ENCODE measurements at places on chromosomes 13 and 19.

- no peak for DNase-seq
These were observed 487.3 kb downstream of the TSHZ3 start for GRCh38 chr19:30861919-30862318.

DNA sequence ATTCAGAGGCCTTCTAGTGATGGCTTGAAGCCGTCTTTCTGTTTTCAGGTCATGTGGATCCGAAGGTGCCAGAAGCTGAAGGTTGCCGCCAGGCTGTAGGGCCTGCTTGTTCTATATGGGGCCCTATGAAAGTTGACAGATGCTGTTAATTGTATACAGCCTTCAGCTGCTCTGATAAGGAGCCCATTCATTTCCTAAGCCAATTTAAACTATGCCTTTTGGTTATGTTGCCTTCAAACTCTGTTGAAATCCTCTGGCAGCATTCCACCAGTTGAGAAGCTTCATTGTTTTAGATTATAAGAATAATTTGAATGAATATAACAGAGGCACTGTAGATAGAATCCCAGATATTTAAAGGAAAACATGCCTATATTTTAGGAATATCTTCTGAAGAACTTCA lies 34.4 kb downstream of the RAP2A start:
- DNase-seq: no peak

DNA sequence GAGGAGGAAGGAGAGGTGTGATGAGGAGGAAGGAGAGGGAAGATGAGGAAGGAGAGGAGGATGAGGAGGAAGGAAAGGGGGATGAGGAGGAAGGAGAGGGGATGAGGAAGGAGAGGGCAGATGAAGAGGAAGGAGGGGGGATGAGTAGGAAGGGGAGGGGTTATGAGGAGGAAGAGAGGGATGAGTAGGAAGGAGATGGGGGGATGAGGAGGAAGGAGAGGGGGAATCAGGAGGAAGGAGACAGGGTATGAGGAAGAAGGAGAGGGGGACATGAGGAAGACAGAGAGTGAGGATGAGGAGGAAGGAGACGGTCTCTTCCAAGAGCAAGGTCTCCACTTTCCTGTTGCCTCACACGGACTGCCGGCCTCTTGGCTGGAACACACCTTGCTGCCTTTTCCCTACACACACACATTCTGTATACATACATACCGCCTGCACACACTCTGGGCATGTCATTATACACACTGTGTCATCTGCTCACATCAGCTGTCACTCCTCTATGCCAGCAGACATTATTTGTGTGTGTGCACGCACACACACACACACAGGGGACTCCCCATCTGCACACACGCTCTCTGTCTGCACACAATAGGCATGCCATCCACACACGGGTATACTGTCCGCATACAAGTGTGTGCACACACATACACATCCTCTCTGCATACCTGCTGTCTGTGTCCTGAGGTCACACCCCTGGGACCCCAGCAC lies 11.1 kb upstream of the VSTM2B start:
- DNase-seq: no peak

DNA sequence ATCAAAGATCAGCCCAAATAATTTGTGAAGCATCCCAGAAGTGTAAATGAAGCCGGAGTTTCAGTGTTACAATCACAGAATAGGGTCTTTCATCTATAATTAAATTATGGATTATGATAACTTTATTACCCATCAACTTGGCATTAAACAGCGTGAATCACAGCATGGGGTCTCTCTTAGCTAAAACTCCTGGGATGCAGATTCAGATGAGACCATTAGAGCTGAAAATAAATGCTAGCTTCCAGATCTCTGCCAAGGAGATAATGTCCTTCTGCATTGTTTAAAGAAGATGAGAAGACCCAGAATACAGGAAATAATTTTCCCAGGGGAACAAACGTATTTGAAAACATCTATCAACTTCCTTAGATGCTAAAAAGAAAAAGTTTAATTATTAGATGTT lies 546.0 kb upstream of the PCDH9 start:
- DNase-seq: no peak

GRCh38 chr13:114155926-114156883 lies 22.9 kb upstream of the CFAP97D2 start:
- no peak for DNase-seq

DNA sequence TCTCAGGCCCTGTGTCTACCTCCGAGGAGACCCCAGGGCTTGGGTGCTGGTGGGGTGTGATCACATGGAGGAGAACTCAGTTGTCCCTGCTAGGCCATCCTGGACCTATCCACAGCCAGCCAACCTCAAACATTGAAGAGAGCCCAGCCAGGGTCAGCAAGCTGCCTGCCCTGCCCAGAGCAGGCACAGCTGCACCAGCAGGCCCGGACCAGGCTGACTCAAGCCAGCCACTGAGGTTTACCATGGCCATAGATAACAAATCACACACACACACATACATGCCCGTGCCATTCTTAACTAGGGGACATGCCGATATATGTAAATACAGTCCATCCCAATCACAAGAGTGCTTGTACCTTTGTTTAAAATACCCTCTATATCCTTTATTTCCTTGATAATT lies 8.1 kb downstream of the ARHGEF7 start:
- DNase-seq: no peak

DNA sequence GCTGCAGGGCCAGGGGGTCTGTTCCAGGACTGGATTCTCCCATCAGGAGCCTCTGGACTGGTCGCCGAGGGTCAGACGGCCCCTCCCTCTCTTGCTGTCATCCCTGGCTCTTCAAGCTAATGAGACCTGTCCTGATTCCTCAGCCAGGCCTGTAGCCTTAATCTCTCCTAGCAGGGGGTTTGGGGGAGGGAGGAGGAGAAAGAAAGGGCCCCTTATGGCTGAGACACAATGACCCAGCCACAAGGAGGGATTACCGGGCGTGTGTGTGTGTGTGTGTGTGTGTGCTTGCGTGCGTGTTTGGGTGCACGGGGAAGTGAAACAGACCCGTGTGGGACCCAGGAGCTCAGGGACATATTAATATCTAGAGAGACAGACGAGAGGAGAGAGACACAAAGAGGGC lies 1.9 kb upstream of the CRX start:
- no peak for DNase-seq

GRCh38 chr19:18340990-18341868 lies 831 bp downstream of the PGPEP1 start:
- no peak for DNase-seq

DNA sequence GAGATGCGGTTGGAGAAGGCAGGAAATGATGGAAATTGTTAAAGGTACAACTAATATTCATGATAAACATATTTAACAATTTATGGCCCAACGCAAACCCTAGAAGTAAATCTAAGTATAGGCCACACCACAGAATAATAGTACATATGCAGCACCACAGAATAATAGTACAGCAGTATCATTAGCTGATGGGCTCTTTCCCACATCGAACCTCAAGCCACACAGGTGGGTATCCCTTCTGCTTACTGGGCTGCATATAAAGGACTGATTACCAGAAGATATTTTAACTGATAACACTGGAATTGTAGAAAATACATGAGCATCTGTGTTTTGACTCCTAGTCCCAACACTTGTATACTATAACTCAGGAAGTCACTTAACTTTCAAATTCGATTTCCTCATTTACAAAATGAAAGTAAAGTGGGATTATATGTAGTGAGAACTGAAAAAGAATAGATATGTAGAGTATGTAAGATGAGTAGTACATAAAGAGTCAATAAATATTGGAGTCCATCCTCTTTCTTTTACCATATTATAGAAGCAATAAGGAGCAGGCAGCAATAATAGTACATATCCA lies 91.5 kb downstream of the TSC22D1 start:
- DNase-seq: no peak

DNA sequence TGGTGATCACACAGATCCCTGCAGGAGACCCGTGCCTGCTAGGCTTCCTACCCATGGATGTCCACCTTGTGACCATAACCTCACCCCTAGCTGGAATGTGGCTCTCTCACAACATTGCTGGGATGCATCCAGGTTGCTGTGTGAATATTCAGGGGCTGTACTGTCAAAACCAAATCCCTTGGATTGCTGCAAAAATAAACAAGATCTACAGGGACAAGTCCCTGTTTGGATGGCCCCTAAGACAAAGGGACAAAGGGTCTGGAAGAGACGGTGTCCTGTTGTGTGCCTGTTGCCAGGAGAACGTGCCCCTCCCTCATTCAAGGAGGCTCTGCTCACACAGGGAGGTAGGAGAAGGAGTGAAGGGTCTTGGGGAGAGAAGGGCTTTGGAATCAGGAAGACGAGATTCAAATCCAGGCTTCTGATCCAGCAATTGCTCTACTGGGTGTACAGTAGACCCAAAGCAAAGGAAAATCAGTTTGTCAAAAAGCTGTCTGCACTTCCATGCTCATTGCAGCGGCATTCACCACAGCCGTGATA lies 89.2 kb upstream of the WASF3 start:
- DNase-seq: no peak

DNA sequence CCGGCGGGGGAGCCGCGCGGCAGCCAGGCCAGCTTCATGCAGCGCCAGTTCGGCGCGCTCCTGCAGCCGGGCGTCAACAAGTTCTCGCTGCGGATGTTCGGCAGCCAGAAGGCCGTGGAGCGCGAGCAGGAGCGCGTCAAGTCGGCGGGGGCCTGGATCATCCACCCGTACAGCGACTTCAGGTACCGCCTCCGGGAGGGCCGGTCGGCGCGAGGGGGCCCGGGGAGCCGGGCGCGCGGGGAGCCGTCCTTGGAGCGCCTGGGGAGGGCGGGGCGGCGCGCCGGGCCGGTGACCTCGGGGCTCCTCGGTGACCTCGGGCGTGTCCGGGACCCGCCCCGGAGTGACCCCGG lies 690 bp downstream of the HCN2 start:
- no peak for DNase-seq

DNA sequence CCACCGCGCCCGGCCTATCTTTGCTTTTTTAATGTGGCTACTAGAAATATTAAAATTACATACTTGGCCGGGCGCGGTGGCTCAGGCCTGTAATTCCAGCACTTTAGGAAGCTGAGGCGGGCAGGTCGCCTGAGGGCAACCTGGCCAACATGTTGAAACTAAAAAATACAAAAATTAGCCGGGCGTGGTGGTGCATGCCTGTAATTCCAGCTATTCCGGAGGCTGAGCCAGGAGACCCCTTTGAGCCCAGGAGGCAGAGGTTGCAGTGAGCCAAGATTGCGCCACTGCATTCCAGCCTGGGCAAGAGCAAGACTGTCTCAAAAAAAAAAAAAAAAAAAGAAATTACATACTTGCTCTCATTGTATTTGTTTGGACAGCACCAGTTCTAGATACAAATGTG lies 34.8 kb upstream of the DPRX start:
- DNase-seq: no peak

DNA sequence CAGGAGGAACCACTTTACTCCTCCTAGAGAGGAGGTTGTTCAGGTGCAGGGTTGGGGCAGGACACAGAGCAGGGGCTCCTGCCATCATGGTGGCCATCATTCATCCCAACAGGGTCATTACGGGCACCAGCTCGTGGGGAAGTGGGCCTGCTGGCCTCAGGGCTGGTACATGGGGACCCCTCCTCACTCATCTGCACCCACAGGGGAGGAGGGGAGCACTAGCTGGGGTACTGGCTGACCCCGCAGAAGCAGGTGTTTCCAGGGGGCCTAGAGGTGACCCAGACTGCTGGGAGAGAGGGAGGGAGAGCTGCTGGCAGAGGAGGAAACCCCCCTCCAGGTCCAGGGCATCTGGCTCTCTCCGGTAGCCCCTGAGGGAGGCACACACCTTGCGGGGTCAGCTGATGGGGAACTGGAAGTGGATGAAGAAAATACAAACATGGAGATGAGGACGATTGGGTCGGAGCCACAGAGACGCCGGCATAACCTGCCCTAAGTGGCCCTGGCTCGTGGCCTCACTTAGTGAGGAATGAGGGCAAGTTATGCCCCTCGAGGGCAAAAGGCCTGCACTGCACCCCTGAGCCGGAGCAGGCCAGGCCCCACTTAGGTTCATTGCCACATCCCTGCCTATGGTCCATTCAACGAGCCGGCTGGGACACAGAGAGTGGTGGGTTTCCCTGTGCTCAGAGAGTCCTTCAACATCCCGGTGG lies 76.2 kb downstream of the SOX1 start:
- no peak for DNase-seq

DNA sequence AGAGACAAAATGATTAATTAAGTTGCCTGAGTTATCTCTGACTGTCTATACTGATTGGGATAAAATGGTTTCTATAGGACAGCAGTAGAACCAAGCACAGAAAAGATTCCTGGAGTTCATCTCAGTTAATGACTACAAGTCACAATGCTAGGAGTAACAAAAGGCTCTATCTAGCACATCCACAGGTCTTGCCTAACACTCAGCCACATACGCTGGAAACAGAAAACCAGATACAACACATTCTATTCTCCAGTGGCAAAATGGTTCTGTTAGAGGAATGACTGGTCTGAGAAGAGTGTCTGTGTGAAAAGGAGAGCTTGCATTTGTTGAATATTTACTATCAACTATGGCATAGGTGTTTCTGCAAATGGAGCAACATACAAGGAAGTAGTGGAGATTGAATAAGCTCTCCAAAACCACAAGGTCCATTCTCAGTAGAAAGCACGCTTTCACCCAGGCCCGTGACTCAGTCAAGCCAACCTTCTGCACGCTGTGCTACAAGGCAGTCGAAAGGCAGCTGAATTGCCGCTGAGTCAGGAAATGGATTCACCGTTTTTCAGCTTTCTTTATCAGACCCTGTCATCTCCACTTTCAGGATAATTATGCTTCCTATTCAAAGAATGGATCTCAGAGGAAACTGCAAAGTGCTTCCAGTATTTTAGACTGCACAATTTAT lies 761.5 kb downstream of the EFNB2 start:
- DNase-seq: no peak

DNA sequence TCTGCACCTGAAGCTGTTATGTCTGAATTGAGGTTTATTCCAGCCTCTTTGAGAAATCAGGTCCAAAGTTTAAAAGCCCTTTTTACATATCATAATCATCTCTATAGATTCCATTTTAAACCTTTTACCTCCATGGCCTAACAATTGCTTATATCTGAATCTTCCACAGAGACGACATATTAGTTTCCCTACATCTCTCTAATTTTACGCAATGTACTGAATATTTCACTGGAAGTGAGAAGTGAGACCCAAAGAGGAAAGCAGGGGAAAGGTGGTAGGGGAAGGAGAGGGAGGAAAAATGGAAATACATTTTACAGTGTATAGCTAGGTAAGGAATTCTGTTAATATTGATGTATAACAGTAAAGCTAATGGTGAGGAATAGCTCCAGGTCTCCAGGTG lies 189.6 kb downstream of the MZT1 start:
- DNase-seq: no peak
